ENCODE measurements at places on chromosomes 16 and 17.

GRCh38 chr16:57690782-57691471, 3.7 kb upstream of the DRC7 start:
- DNase-seq: no peak

GRCh38 chr16:10575506-10576130, 4.8 kb downstream of the EMP2 start:
- no peak for DNase-seq

- peak; percentile 56 for DNase-seq
These were observed at the start of gene CCR7 for GRCh38 chr17:40564883-40565768. CCR7 (minus strand) TSS chr17:40565472; CDS start chr17:40565409, 63 bp downstream.

DNA sequence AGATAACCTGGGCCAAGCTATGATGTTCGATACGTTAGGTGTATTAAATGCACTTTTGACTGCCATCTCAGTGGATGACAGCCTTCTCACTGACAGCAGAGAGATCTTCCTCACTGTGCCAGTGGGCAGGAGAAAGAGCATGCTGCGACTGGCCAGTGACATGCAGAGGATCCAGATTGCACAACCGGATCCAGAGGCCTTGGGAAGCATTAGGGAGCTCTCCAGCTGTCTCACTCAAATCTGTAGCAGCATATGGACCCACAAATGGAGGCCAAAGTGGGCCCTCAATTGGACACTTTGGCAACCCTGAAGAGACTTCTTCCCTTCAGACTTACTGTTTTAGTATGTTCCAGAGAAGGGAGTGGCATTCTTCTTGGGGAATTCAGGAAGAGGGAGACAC, 20.9 kb downstream of the PDZD9 start:
- no peak for DNase-seq

GRCh38 chr16:66043326-66043725, 323.2 kb upstream of the CDH5 start:
- DNase-seq: no peak

Data from stimulated activated CD8-positive, alpha-beta memory T cell treated with anti-CD3 and anti-CD28 coated beads, Interleukin-15, amount 100 ng/mL, for 4 hours (primary cell).